ENCODE measurements at places on chromosomes 6 and 20.

DNA sequence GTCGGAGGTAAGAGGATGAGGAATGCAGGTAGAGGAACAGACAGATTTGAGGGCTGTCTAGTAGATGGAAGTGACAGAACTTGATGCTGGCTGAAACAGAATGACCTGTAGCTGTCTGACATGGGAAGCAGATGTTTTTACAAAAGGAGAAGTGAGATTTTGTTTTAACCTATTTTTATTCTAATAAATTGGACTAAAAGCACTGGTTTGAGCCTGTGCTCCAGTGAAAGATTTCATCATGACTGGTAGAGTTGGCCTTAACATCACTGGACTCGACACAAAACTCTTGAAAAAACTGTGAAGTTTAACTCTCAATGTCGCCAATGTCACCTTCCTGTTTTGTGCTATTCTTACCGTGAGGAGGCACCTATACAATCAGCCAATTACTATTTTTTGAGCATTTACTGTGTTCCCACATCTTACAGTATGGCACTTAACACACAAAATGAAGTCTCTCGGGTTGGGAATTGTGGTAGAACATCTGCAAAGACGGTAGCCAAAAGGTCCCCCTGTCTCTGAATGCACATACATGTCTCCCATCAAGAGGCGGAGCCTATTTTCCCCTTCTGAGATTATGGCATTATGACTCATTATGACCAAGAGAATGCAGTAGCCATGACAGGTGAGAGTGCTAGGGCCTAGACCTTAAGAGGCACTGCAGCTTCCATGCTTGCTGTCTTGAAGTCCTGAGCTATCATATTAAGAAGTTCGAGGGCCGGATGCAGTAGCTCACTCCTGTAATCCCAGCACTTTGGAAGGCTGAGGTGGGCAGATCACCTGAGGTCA is 93.2 kb downstream of the FOXF2 start:
- peak; percentile 67 for DNase-seq

- no peak for DNase-seq
Measured at GRCh38 chr6:166834049-166834448, 122.3 kb downstream of the RNASET2 start.

GRCh38 chr6:43782764-43783513 is 12.9 kb downstream of the VEGFA start:
- DNase-seq = no peak

DNA sequence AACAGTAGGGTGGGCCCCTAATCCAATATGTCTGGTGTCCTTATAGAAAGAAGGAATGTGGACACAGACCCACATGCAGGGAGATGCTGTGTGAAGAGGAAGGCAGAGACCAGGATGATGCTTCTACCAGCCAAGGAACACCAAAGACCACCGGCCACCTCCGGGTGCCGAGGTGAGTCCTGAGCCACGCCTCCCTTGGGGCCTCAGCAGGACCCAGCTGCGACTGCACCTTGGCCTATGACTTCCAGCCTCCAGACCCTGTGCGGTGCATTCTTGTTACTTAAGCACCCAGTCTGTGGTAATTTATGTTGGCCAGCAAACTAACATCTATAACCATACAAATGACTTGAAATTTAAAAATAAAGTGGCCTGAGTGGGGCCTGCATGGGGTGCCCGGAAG is 79.5 kb upstream of the QKI start:
- no peak for DNase-seq

- no peak for DNase-seq
Measured at GRCh38 chr6:80537118-80537972, 430.9 kb downstream of the BCKDHB start.

GRCh38 chr20:51044796-51045195 is 21.9 kb upstream of the KCNG1 start:
- no peak for DNase-seq

DNA sequence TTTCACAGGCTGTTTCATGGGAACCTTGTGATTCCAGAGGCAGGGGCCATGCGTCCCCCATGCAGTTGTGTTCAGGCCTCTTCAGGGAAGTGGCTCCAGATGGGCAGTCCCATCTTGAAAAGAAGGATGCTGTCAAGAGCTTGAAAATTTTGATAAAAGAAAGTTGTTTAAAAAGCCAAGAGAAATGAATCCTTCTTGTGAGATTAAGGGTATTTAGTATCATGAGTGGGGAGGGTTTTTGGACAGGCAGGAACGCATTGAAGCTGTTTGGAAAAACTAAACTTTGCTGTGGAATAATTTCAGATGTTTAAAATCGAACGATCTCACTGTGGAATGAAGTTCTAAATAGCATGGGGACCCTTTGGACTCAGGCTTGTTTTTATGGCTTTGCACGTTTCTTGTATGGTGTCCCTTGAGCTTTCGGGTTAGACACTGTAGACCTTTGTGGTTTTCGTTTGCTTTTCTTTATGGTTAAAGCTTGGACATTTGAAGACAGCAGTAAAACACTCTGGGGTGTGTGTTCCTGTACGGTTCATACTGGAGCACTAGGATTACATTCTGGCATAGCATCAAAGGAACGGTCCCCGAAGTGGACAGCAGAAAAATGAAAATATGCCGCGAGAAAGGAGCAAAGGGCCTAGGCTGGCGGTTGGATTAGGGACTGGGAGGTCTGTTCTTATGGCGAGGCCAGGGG is 18.2 kb downstream of the KIF25 start:
- DNase-seq = no peak

GRCh38 chr20:18849131-18849530 is 35.5 kb downstream of the SCP2D1 start:
- DNase-seq = no peak

GRCh38 chr6:5059036-5059896 is 25.9 kb upstream of the PPP1R3G start:
- DNase-seq = no peak

DNA sequence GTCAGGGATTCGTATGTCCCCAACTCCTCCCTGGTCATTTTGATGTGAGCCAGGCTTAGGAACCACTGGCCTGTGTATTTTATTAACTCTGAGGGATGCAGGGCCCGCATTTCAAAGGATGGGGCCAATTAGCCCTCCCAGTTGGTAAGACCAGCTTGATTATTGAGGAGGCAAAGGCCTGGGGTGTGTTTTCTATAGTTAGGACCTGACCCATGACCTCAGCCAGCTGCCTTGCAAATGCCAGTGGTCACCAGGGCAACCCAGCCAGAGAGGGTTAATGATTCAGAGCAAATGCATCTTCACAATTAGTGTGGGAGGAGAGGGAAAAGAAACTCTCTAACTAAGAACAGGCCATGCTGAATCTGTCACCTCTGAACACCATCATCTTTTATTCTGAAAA is 835.4 kb downstream of the MAFB start:
- peak; percentile 72 for DNase-seq

DNA sequence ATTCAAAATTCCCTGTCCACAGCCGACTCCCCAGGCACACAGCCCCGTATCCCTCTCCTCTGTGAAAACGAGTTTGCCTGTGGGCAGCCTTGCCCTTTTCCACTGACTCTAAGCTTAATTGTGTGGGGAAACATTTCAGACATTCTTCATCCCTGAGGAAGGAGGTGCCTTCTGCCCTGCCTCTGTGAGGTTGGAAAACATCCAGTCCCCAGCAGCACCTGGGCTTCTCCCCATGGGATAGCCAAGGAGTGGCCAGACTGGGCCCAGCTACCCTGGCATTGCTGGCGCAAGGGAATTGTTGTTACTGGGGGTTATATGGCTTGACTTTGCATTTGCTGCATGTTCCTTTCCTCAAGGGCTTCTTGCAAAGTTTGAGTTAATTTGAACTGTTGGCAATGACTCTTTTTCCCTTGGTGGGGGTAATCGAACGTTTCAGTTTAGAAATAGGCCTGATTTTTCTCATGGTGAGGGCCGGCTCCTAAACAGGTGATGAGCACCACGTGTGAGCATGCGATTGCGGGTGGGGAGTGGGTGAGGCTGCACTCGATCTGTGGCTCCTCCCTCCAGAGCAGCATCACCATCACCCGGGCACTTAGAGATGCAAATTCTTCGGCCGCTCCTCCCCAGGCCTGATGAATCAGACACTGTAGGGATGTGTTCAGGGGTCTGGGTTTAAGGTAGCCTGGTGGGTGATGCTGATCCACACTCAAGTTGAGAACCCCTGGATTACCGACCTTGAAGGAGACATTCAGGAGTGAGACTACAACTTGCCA is 29.9 kb downstream of the GABRR2 start:
- no peak for DNase-seq
